B cell (primary cell): ENCODE measurements at places on chromosomes 5 and 9. TPM values are rescaled to one million over a fixed set of nuclear protein-coding genes. Genes with fewer than 3 reads are reported as not detected.

NR4A3 gene
- total RNA-seq, result 20.1 and 21.0 TPM in 2 replicates

DNA sequence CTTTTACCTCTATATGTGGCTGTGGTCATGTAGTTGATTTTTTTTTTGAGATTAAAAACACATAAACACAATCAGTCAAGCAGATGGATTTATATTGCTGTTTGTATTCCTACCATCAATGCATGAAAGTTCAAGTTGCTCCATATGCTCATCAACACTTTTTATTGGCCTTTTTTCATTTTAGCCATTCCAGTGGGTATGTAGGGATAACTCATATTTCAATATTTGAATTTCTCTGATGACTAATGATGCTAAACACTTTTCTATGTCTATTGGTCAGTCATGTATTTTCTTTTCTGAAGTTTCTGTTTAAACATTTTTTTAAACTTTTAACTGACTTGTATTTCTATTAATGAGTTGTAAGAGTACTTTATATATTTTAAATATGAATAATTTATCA is 445.4 kb upstream of the RGMB start:
- no peak overlapping the region for H3K27ac ChIP-seq
- no peaks in the 10 kb centered on the region for H3K4me1 ChIP-seq
- DNase-seq, result no peak
- H3K27me3 ChIP-seq, result no peaks in the 10 kb centered on the region
- no peaks in the 10 kb centered on the region for H3K36me3 ChIP-seq

GRCh38 chr9:29214154-29214689 is 1640.9 kb upstream of the C9orf72 start:
- H3K4me3 ChIP-seq, result no peak overlapping the region
- no peak overlapping the region for H3K27ac ChIP-seq
- H3K27me3 ChIP-seq, result no peaks in the 10 kb centered on the region
- DNase-seq, result no peak
- H3K4me1 ChIP-seq, result peaks cover 8% of the 10 kb centered on the region

DNA sequence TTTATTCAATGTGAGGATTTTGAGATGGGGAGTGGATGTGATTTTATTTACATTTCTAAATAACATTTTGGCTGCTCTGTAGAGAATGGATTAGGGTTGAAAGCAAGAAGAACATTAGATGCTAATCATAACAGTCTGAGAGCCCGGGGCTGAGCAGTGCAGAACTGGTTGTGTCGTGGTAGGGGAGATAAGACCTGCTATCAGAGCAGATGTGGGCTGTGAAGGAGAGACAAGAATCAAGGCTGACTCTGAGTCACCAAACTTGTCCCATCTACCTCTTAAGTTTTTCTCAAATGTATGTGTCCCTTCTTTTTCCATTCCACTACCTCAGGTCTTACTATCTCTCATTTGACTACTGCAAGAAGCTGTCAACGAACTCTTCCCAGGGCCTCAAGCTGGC is 35.4 kb upstream of the SLC28A3 start:
- H3K36me3 ChIP-seq, result no peaks in the 10 kb centered on the region
- no peak overlapping the region for H3K4me3 ChIP-seq
- no peak for DNase-seq

- H3K36me3 ChIP-seq, result no peaks in the 10 kb centered on the region
- H3K4me3 ChIP-seq, result no peak overlapping the region
These were observed 50.0 kb downstream of the CD180 start for GRCh38 chr5:67146574-67146973.

GRCh38 chr5:73897893-73898292 is 271.9 kb downstream of the ARHGEF28 start:
- H3K27me3 ChIP-seq, result no peaks in the 10 kb centered on the region
- H3K36me3 ChIP-seq, result no peaks in the 10 kb centered on the region
- H3K4me1 ChIP-seq, result no peaks in the 10 kb centered on the region
- DNase-seq, result no peak
- no peak overlapping the region for H3K27ac ChIP-seq

DNA sequence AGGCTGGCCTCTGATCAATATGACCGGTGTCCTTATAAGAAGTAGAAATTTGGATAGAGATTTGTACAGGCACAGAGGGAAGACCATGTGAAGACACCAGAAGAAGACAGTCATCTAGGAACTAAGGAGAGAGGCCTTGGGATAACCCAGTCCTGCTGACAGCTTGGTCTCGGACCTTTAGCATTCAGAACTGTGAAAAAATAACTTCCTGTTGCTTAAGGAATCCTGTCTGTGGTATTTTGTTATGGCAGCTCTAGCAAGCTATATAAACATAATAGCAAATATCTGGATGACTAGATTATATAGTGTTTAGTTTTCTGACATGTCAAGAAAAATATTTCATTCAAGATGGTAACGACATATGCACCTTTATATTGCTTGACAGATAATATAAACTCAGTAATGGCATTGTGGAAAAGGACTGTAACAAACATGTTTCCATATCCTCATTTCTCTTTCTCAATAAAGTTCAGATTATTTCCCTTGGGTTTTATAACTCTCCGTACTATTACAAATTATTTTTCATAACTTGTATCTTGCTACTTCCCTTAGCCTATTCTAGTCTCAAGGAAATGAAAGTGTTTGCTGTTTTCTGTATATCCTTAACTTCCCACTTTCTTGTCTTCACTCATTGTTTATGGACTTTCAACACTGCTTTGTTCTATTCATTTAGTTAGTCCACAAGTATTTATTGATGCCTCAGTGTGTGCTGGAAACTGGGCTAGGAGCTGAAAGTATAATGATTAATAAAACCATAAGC is 62.4 kb downstream of the KIAA1958 start:
- H3K27ac ChIP-seq, result no peak overlapping the region
- no peak overlapping the region for H3K4me3 ChIP-seq
- peaks cover 10% of the 10 kb centered on the region for H3K4me1 ChIP-seq
- H3K27me3 ChIP-seq, result no peaks in the 10 kb centered on the region
- no peak for DNase-seq

DNA sequence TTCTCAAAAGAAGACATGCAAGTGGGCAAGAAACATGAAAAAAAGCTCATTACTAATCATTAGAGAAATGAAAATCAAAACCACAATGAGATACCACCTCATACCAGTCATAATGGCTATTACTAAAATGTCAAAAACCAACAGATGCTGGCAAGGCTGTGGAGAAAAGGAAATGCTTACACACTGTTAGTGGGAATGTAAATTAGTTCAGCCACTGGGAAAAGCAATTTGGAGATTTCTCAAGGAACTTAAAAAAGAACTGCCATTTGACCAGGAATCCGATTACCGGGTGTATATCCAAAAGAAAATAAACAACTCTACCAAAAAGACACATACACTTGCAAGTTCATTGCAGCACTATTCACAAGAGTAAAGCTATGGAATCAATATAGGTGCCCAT is 595.4 kb upstream of the RIOK2 start:
- no peaks in the 10 kb centered on the region for H3K27me3 ChIP-seq
- no peaks in the 10 kb centered on the region for H3K4me1 ChIP-seq
- H3K27ac ChIP-seq, result no peak overlapping the region
- DNase-seq, result no peak
- H3K36me3 ChIP-seq, result no peaks in the 10 kb centered on the region
- no peak overlapping the region for H3K4me3 ChIP-seq

HAND1 gene
- total RNA-seq, result not detected in 2 replicates

TMEM38B gene
- total RNA-seq, result 29.6 and 35.2 TPM in 2 replicates

- H3K4me1 ChIP-seq, result no peaks in the 10 kb centered on the region
- H3K27me3 ChIP-seq, result no peaks in the 10 kb centered on the region
- no peak for DNase-seq
- H3K27ac ChIP-seq, result no peak overlapping the region
These were observed 24.2 kb downstream of the POU5F2 start for GRCh38 chr5:93717162-93717561.

GRCh38 chr5:137606401-137606800 is 107.3 kb upstream of the SPOCK1 start:
- H3K27me3 ChIP-seq, result peaks cover 7% of the 10 kb centered on the region
- no peak overlapping the region for H3K27ac ChIP-seq
- no peak overlapping the region for H3K4me3 ChIP-seq
- no peaks in the 10 kb centered on the region for H3K4me1 ChIP-seq
- no peak for DNase-seq

GRCh38 chr5:132083071-132083678 is 9.6 kb downstream of the CSF2 start:
- DNase-seq, result no peak
- no peaks in the 10 kb centered on the region for H3K4me1 ChIP-seq
- H3K36me3 ChIP-seq, result no peaks in the 10 kb centered on the region
- H3K4me3 ChIP-seq, result no peak overlapping the region

DNA sequence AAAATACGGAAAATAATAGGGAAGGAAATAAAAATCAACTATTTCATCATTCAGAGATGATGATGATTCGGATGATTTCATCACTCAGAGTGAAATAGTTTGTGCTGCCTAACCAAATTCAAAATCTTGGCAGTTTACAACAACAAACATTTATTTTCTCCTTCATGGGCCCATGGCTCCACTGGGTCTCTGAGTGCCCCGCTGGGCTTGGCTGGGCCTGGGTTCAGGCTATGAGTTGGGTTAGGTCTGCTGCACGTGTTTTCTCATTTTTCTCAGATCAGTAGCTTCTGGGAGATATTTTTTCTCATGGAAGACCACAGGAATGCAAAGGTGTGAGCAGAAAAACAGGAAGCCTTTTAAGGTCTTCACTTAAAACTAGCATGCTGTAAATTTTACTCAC is 24.0 kb upstream of the F2RL1 start:
- H3K27me3 ChIP-seq, result no peaks in the 10 kb centered on the region
- DNase-seq, result no peak
- no peaks in the 10 kb centered on the region for H3K4me1 ChIP-seq
- H3K4me3 ChIP-seq, result no peak overlapping the region
- no peaks in the 10 kb centered on the region for H3K36me3 ChIP-seq

CARD9 gene
- total RNA-seq, result 0.44 and 0.57 TPM in 2 replicates

DNA sequence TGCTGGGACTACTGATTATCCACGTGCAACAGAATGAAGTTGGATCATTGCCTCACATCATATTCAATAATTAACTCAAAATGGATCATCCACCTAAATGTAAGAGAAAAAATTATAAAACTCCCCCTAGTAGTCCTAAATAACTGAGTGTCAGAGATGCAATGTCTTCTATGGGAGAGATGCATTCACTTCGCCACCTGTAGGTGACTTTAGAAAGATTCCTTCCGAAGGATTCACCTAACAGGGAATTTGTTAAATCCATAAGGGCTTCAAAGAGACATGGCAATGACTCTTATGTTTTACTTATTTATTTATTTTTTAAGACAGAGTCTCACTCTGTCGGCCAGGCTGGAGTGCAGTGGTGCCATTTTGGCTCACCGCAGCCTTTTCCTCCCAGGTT is 526.0 kb downstream of the MTRR start:
- H3K27me3 ChIP-seq, result no peaks in the 10 kb centered on the region
- DNase-seq, result no peak
- no peaks in the 10 kb centered on the region for H3K36me3 ChIP-seq
- H3K27ac ChIP-seq, result no peak overlapping the region

DNA sequence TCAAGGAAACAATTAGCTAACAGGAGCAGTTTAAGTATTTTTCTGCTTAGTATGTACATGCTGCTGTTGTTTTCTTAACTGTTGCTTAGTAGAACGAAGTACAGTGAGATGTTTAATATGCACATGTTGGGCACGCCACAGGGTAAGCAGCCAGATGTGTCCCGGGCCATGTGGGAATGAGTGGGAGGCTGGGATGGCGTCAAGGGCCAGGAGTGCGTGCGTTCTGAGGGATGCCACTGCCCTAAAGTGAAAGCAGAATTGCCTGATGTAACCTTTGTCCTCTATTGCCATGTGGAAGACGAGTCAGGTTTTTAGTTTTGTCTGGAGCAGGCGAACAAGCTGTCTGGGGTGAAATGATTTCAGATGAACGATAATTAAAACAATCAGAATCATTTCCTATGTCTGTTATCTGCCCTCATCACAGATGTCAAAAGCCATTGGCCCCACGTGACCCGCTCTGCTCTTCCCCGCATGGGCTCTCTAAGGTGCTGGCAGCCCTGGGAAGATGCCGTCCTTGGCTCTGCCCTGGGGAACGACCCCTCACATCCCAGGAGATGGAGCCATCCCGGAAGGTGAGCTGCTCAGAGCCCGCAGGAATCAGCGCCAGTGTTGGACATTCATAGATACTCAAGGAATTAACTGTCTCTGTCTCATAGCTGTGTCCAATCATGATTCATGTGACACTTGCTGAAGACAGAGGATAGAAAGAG is 356.6 kb upstream of the IRX4 start:
- no peaks in the 10 kb centered on the region for H3K27me3 ChIP-seq
- no peak for DNase-seq
- no peaks in the 10 kb centered on the region for H3K36me3 ChIP-seq
- H3K4me1 ChIP-seq, result no peaks in the 10 kb centered on the region
- no peak overlapping the region for H3K27ac ChIP-seq

- peaks cover 4% of the 10 kb centered on the region for H3K36me3 ChIP-seq
- H3K27ac ChIP-seq, result peak overlapping the region; percentile 97
- peak overlapping the region; percentile 78 for H3K4me3 ChIP-seq
- no peaks in the 10 kb centered on the region for H3K27me3 ChIP-seq
- peaks cover 30% of the 10 kb centered on the region for H3K4me1 ChIP-seq
- DNase-seq, result no peak
These were observed 1.1 kb downstream of the KDM3B start for GRCh38 chr5:138353560-138354080.

DNA sequence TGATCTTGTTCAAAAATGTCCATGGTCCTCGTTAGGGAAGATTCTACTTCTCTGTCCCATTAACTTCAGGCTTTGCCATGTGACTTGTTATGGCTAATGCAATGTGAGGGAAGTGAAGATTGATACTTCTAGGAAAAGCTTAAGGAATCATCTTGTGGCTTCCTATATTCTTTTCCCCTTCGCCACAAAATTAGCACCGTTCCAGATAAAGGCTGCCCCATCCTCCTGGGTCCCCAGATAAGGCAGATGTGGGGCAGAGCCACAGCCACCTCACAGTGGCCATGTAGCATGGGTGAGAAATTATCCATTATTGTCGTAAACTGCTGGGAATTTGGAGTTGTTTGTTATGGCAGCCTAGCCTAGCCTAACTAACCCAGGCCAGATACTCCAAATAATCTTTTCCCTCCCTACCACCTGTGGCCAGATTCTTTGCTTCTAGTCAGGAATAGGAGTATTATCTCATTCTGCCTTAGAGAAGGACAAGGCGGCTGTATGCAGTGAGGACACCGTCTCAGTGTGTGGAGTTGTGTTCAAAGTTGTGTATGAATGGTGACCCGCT is 31.9 kb upstream of the BOD1 start:
- H3K4me1 ChIP-seq, result peaks cover 5% of the 10 kb centered on the region
- no peaks in the 10 kb centered on the region for H3K36me3 ChIP-seq
- no peak overlapping the region for H3K4me3 ChIP-seq
- H3K27ac ChIP-seq, result no peak overlapping the region
- DNase-seq, result no peak
